Activated naive CD4-positive, alpha-beta T cell treated with anti-CD3 and anti-CD28 coated beads, Interleukin-2, amount 50 U/mL, for 72 hours (primary cell): ENCODE measurements at places on chromosomes 12 and 14. TPM values are rescaled to one million over a fixed set of nuclear protein-coding genes. Genes with fewer than 3 reads are reported as not detected.

Gene OR4E2
- not detected for total RNA-seq

Gene PTPN21
- total RNA-seq: not detected

Gene KITLG
- not detected for total RNA-seq

Gene CLEC4D
- total RNA-seq: not detected

Gene SMIM10L1
- total RNA-seq: 5.4 TPM

Gene SYNE3
- 9.9 TPM for total RNA-seq

Gene GNB3
- total RNA-seq: 0.25 TPM

Gene RGS6
- 0.64 TPM for total RNA-seq

Gene DBX2
- total RNA-seq: not detected

Gene FAM234B
- total RNA-seq: 17.2 TPM

Gene MIP
- total RNA-seq: not detected
